ENCODE measurements at places on chromosomes 16 and 17.
A peak's percentile ranks its signal among the peaks of the same experiment; 100 is the strongest.

GRCh38 chr17:75065562-75066151 is 18.6 kb downstream of the KCTD2 start:
- DNase-seq, result no peak

GRCh38 chr17:41518031-41518430 is 659 bp downstream of the KRT15 start:
- DNase-seq, result no peak

- no peak for DNase-seq
These were observed 243.0 kb upstream of the MYOCD start for GRCh38 chr17:12422651-12423050.

DNA sequence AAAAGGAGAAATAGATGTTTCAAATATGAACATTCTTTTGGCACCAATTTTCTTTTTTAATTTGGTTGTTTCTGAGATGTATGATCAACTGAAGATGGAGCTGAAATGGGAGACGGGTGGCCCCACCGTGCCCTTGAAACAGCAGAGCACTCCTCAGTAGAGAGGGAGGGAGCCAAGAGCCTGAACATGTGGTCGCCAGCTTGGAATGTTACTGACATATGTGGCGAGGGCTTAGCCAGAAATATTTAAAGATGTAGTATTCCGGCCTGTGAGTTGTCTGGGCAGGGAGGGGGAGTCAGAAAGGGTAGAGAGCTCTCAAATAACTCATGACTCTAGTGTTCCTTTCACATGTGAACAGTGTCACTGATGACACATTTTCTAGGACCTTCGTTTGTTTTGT is 13.3 kb upstream of the MRC2 start:
- no peak for DNase-seq

DNA sequence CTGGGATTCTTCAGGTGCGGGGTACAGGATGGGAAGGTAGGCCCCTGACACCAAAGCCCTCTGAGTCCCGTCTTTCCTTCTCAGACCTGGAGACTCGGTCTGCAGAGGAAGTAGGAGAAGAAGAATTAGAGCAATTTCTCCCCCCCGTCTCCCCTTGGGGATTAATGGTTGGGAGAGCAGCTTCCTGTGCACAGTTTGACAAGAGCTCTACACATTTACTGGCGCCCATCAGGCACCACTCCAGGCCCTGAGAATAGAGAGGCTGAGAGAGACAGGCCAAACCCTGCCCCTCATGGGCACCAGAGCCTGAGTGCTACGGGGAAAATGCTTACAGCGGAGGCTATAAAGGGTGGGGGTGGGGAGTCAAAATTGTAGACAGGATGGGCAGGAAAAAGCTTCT is 3.5 kb upstream of the C16orf74 start:
- DNase-seq, result no peak

- no peak for DNase-seq
These were observed 92.8 kb downstream of the CHD9 start for GRCh38 chr16:53147500-53148065.

- DNase-seq, result peak; percentile 73
These were observed 10.3 kb downstream of the NT5M start for GRCh38 chr17:17313350-17313991.

GRCh38 chr17:7014995-7015958 is 2.9 kb downstream of the RNASEK start:
- peak; percentile 79 for DNase-seq

DNA sequence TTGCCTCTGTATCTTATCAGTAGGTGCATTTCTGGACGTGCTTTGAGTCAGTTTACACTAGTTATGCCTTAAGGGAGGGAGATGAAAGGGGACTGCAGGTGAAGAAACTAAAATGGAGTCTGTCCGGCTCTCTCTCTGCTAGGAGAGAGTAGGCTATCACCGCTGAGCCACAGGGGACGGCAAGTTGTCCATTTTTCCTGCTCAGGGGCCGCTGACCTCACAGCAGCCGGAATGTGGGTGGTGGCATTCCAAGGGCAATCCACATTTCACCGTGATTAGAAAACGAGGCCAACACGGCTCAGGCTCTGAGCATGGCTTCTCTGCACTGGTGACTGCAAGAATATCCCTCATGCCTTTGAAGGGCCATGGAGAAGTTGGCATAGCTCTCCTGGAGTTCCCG is 19.0 kb upstream of the KLHDC4 start:
- no peak for DNase-seq

GRCh38 chr17:77208856-77209255 is 68.1 kb downstream of the SEC14L1 start:
- no peak for DNase-seq

DNA sequence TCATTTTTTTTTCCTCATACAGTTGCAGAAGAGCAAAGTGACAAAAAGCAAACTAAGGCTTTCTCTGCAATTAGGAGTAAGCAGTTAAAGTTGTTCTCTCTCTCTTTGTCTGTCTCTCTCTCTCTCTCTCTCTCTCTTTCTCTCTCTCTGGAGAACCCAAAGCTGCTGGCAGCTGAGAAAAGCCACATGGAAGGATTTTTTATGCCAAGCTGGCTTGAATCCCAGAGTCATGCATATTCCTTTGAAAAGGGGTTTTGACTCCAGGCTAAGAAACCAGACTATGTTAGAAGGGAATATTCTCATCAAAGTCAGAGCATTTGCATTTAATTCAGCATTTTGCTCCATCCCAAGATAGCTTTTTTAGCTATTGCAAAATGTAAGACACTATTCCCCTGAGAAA is 1114.2 kb upstream of the GOT2 start:
- no peak for DNase-seq

GRCh38 chr16:84438971-84439696 is 65.3 kb downstream of the MEAK7 start:
- no peak for DNase-seq

DNA sequence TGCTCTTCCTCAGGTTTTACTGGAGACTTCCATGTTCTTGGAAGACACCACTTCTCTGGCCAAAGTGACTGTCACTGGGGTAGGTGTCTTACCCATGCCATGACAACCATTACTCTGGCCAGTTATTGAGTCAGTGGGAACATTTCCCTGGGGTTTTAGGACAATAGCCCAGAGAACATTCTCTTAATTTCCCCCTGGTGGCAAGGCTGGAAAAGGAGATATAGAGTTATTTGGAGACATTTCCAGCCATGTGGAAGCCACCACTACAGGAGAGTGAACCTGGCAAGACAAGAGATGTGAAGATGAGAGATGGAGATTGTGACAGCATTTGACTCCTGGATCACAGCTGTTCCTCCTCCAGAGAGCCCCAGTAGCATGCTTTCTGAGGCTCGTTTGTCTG is 106.2 kb downstream of the CDK5R1 start:
- no peak for DNase-seq

DNA sequence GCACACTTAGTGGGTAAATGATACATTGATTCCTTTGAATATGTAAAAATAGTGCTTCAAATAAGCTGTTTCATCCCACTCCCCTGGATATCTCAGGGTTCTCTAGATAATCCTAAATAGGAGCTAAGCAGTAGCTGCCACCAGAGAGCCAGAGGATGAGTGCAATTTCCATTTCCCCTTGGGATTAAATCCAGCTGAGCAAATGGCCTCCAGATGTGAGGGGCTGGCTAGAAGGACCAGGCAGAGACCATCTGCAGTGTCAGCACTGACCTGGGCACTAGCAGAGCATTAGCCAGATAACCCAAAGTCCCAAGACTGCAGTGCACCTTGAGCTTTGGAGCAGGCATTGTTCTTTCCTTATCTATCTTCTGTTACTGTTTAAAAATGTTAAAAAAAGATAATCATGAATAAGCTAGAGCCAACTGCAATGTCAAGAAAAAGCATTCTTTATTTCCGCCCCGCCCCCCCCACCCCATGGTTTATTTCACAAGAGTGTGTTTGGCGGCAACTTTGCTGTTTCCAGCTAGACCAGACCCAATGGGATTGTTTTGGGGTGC is 19.5 kb downstream of the GPR179 start:
- DNase-seq, result no peak

DNA sequence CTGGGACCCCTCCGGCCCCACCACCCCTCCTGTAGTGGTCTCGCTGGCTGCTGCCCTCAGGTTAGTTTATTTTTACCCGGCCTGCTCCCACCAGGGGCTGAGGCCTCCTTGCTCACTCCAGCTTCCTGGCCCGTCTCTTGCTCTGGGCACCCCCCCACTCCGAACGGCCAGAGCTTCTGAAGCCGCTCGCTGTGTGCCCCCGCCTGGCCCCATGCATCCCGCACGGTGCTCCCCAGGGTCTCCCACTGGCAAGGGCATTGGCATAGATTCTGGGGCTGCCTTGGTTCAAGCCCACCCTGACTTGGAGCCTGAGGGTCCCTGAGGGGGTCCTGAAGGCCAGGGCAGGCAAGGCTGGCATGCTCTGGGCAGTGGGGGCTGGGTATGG is 186.4 kb downstream of the SEC14L1 start:
- DNase-seq, result no peak

GRCh38 chr17:56812901-56813388 is 20.8 kb downstream of the C17orf67 start:
- DNase-seq, result no peak

DNA sequence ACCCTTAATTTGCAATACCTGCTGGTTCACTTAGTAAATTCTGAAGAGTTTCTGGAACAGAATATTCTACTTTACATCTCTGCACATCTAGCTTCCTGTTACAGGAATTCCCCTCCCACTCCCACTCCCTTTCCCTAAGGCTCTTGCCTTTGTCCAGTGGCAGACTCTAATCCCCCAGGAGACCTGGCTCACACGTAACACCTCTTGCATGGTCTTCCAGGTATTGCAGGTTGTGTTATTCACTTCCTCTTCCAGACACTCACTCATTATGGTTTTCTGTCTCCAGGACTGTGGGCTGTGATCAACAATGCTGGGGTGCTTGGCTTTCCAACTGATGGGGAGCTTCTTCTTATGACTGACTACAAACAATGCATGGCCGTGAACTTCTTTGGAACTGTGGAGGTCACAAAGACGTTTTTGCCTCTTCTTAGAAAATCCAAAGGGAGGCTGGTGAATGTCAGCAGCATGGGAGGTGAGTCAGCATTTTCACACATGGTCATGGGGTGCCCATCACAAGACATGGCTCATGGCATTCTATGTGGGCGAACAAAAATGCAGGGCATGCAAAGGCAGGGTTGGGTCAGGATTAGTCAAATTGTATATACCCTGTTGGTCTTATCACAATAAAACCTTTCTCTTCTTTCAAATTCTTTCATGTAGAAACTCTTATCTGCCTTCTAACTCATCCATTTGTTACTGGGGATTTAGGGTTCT is 35.8 kb downstream of the HSD17B2 start:
- DNase-seq, result no peak

GRCh38 chr17:55510986-55511721 is at the start of gene SMIM36:
Gene SMIM36, minus strand, starts transcription at chr17:55511452.
- no peak for DNase-seq

GRCh38 chr16:2031081-2031577 is 4.4 kb downstream of the NHERF2 start:
- no peak for DNase-seq

- no peak for DNase-seq
These were observed 39.7 kb downstream of the PSME3IP1 start for GRCh38 chr16:57146040-57146647.

DNA sequence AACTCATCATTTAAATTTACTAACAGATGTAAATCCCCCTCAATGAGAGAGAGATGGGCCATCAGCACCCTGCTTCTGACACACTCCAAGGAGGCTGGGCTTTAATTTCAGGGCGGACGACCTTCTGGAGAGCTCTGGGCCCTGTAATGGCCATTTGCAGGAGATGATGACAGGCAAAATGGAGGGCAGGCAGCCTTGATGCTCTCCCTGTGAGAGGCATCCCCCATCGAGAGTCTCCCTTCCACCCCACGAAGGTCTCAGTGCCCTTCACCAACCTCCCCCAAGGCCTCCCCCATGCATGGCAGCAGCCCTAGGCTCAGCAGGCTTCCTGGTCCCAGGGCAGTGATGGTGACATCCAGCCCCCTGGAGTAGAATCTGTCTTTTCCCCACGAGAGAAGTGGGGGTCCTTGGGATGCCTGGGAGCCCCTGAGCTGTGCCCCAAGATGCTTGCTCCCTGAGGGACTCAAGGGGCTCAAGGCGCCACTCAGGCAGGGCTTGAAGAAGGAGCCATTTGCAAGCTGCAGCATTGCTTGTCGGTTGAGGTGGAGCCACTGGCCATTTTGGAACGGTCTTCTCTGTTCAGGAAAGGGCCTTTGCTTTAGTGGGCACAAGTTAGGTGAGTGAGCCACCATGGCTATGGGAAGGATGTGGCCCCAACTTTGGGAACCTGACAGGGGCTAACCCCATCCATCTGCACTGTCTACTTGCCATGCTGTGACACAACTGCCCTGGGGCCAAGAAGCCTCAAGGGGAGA is 82.6 kb downstream of the C16orf78 start:
- DNase-seq, result no peak

DNA sequence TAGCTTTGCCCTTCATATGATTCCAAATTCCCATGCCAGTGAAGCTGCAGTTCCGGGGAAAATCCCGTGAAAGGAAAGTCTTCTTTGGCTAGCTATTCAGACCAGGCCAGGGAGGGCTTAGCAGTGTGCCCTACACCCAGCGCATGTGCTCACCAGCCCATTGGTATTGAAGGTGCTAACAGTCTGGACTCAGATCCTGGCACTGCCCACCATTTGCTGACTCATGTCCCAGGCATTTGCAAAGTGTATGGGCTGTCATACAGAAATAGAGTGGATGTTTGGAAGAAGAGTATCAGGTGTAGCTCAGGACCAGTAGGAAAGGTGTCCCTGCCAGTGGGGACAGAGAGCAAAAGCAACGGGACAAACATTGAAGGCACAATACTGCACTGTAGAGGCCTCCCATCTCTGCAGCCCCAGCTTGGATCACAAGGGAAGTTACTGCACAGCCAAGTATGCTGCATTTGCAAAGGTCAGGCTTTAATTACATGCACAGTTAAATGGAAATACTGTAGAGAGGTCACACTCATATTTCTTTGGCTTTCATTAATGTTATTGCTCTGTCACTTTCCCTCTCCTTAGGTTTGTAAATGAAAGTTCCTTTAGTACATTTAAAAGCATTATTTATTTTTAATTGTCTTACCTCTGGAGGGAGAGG is 220.0 kb downstream of the IRX3 start:
- DNase-seq, result no peak

DNA sequence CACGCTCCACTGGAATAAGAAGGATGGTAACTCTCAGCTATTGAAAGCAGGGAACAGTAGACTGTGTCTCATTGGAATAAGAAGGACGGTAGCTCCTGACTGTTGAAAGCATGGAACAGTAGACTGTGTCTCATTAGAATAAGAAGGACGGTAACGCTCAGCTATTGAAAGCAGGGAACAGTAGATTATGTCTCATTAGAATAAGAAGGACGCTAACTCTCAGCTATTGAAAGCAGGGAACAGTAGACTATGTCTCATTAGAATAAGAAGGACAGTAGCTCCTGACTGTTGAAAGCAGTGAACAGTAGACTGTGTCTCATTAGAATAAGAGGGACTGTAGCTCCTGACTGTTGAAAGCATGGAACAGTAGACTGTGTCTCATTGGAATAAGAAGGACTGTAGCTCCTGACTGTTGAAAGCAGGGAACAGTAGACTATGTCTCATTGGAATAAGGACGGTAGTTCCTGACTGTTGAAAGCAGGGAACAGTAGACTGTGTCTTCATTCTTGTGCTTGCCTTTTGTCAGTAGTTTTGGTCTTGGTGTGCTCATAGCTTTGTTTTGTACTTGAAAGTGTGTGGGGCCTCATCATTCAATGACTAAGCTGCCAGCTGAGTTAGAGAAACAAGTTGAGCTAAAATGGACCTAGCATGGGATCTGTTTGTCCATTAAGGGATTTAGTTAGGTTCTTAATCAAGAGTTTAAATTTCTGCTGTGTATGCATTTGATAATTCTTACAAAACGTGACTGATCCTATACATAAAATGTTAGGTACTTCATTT is 58.5 kb downstream of the BANP start:
- no peak for DNase-seq

- DNase-seq, result no peak
These were observed 5.8 kb upstream of the TRAF4 start for GRCh38 chr17:28737770-28738679.
